CD8-positive, alpha-beta memory T cell (primary cell): ENCODE measurements at places on chromosomes 6 and 20. TPM values are rescaled to one million over a fixed set of nuclear protein-coding genes. Genes with fewer than 3 reads are reported as not detected.

DNA sequence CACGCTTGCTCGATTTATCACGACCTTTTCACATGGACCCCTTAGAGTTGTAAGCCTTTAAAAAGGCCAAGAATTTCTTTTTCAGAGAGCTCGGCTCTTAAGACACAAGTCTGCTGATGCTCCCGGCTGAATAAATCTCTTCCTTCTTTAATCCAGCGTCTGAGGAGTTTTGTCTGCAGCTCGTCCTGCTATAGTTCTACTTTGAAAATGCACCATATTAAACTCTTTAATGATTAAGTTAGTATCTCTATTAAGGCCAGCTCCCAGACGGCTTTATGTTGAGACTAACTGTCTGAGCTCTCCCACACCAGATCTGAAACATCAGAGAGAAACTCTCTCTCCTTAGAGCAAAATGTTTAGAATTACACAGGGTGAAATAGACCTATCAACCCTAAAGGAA, 18.0 kb upstream of the GSTA3 start:
- DNase-seq: no peak

The SLC22A2 gene
- polyA plus RNA-seq: not detected

GRCh38 chr6:29685718-29686326, 4.9 kb upstream of the ZFP57 start:
- DNase-seq: no peak

The MAS1 gene
- not detected for polyA plus RNA-seq

GRCh38 chr20:57464642-57465211, 60.2 kb downstream of the CTCFL start:
- no peak for DNase-seq

DNA sequence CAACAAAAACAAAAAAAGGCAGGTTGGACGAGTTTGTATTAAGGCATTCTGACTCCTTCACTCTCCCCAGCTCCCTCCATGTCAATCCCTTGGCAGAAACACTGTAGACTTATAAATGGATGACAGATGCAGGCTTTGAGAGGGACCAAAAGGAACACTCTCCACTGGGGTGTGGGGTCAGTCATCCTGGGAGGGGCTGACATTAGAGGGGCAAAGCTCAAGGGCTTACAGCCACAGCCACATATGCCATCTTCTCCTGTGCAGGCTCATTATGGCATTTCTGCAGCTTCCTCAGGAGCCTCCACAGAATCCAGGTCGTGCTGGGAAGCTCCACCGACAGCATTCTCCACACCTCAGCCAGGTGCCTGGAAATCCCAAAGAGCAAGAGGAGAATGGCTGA, 33.0 kb upstream of the RBL1 start:
- no peak for DNase-seq

- DNase-seq: no peak
Observed at GRCh38 chr20:8212286-8212685, 80.2 kb downstream of the PLCB1 start.
